ENCODE measurements at places on chromosomes 7 and 10. TPM values are rescaled to one million over a fixed set of nuclear protein-coding genes. Genes with fewer than 3 reads are reported as not detected.

The SORBS1 gene
- 29.4 TPM for total RNA-seq

The LIPJ gene
- total RNA-seq, result not detected

The FAM241B gene
- 29.1 TPM for total RNA-seq

The FAM131B gene
- total RNA-seq, result 1.5 TPM

The WEE2 gene
- total RNA-seq, result not detected

The NKX2-3 gene
- 0.15 TPM for total RNA-seq

All from Panc1 (cell line).